OCI-M1 (cell line): ENCODE measurements at places on chromosomes 6 and 20.

DNA sequence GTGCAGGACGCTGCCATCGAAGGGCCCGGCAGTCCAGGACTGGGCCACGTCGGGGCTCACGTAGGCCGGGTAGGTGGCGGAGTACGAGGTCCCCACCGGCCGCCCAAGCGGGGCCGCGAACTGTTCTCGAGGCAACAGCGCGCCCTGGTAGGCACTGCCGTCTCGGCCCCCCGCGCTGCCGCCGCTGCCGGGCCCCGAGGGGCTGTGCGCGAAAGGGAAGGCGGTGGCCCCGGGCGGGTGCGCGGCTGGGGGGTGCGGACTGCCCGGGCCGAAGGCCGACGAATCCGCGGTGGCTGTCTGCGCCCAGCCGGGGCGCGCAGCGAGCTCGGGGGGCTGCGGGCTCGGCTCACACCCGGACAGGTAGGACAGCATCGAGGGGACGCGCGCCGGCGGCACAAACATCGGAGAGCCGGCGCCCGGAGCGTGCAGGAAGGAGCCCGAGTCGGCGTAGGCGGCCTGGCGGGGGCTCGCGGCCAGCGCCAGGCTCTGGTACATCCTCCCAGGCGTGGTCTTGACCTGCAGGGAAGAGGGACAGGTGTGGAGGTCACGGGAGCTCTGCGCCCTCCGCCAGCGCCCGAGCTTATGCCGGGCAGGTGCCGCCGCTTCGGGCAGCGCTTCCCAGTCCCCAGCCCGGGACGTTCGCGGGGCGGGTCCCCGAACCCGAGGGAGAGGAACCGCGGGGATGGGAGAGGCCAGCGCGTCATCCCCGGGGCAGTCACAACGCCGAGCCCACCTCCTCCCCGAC is 596 bp downstream of the GATA5 start:
- DNase-seq: no peak

DNA sequence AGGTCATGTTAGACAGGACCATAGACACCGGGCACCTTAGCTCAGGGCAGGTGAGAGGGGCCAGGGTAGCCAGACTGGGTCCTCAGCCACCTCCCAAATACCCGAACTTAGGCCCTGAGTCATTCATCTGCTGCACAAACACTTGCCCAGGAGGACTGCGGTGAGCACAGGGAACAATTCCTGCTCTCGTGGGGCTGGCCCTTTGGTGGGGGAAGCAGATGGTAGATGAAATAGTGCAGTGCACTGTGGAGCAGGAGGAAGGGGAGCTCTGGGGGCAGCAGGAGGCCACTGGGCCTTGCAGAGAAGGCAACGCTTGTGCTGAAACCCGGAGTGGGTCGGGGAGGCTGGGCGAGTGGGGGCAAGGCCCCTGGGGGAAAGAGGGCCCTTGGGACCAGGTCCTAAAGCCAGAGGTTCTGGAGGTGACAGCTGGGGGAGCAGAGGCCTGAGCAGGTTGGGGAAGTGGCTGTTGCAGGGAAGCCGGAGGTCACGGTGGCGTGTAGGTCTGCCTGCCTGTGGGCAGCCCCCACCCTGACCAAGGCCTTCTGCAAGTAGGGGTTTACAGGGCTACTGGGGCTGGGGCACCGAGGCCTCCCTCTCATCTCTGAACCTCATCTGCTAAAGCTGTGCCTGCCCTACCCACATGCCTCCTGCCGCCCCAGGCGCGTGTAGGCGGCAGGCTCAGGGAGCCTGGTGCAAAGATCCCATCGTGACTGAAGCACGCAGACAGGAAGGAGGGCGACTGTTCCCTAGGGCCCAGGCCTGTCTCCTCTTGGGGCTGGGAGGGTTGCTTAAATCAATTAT is 4.7 kb upstream of the NPBWR2 start:
- no peak for DNase-seq

- DNase-seq: peak; percentile 78
Measured at GRCh38 chr20:45095805-45096238, 5.1 kb downstream of the KCNS1 start.

DNA sequence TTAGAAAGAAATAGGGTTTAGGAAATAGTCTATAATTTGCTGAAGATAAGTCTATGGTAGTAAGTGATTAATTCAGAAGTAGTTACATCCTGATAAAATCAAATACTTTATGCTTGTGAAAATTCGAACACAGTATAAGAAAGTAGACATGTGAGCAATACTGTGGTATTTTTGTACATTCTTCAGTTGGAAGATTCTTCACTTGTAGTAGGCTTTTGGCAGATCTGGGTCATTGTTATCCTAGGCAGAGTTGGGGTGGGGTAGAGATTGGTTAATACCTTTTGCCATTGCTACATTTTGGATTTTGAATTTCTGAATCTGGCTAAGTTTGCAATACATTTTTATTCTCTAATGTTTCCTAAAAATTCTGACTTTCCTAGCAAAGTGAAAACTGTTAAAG is 197.5 kb downstream of the BCKDHB start:
- DNase-seq: no peak

DNA sequence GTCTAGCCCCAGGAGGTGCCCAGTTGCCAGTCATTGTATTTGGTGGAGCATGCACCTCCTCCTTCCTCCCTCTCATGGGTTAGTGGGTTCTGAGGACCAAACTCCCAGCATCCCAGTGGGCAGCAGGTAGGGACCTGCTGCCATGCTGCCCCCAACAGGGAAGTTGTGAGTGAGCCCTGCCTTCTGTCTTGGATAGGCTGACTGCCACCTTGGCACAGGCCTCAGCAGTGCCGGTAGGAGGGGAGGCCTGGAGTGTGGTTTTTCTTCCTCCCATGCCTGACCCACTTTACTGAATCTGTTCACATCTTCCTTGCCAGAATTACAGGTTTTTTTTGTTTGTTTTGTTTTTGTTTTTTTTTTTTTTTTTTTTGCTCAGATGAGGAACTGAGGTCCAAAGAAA is 24.5 kb downstream of the PLCG1 start:
- DNase-seq: no peak

- no peak for DNase-seq
Measured at GRCh38 chr20:8678098-8678776, 390.6 kb upstream of the PLCB4 start.

DNA sequence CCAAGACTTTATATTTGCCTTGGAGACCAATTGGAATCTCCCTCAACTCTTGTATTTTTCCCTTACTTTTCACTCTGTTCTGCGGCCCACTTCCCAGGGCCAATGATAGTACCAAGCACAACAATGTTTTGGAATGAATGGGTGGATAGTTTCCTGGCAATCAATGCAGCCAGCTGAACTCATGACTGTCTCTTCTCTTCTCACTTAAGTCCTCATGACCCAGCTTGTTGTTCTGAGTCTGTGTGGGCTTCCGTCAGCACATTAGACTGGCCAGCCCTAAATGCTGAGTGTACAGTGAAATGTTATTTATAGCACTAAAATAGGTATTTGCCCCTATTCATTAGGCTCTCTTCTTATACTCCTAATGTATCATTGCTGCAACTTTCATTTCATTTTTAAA is 5.6 kb upstream of the MBOAT1 start:
- no peak for DNase-seq

- no peak for DNase-seq
Measured at GRCh38 chr6:151729829-151730495, 77.5 kb upstream of the ESR1 start.

DNA sequence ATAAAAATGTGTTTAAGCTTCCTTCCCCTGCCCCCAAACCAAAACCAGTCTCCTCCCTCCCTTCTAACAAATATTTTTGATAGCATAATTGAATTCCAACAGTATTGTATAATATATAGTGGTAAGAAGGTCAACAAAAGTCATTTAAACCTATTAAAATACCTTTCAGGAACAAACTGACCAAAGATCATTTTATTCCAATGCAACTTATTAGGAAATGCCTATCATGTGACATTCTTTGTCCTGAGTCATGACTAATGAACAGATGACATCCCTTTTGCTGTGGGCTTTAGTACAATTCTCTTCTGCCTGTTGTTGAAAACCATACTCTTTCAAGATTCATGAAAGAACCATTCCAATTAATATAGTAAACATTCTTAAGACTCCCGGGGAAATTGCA is 51.5 kb upstream of the TRAF3IP2 start:
- DNase-seq: no peak

DNA sequence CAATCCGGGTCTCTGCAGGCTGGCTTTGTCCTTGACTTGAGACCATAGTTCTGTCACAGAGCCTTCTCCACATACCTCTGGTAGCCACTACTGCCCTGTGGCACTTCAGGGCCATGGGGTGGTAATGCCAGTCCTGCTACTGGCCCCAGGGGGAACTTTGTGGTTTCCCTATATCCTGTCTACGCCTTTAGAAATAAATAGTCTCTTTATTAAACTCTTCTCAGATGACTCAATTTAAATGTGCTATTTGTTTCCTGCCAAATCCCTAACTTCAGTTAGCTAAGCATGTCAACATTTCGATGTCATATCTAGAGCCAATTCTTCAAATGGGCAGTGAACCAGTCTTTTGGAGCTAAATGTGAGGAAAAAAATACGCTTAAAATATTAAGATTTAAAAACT is 60.1 kb downstream of the SEL1L2 start:
- DNase-seq: no peak

DNA sequence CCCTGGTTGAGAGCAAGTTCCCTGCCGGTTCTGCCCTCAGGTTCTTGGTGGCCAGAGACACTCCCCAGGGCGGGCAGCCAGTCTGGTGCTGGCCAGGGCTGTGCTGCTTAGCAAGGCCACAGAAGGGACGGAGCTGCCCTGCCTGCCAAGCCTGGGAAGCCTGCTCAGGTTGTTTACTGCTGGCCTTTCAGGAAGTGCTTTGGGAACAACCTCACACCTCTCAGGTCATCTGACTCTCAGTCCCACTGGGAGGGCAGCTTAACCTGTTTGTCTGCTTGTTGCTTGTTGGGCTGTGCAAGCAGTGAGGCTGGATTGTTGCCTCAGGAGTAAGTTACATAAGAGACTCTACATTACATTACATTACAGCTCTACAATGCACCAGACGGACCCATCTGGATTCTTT is 75.8 kb upstream of the AFDN start:
- DNase-seq: no peak

GRCh38 chr6:158780246-158780884 is 38.8 kb downstream of the EZR start:
- no peak for DNase-seq

DNA sequence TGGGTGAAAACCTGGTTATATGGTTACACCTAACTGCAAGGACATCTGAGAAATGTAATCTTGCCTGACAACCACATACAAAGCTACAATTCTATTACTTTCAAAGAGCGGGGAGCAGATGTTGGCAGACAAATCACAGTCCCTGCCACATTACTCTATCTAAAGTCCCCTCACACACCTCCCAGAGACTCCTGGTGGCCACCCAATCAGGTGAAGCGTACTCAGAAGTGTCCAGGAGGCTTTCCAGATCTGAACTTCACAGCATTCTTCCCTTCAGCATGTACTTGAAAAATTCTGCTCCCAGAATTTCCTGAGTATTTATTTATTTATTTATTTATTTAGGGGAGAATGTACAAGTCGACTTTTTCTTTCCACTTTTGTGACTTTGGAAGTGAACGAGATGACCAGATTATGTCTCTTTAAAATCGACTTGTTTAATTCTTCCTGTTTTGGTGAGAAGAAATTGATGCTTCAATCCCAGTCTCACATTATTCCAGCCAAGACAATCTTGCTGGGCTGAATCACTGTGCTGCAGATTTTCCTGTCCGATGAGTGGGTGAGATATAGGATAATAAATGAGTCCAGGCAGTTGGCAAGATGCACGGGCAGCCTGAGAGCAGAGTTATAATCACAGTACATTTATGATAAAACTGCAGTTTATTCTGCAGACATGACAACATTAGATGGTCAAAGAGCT is 46.9 kb upstream of the POPDC3 start:
- DNase-seq: no peak

DNA sequence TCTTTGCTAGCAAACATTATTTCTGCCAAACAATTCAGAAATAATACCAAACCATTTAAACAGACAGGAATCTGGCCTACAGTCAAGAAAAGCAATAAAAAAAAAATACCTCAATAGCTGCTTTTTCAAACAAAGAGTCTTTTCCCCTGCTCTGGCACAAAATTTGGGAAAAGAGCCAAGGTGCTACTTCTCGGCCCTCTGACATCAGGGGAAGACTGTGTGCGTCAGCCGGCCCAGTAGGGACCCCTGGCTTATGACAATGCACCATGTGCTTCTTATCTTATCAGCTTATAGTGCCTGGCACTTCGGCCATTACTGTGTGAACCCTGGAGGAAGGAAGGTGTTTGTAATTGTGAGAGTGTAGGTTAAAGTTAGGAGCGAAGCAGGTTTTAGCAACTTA is 89.4 kb downstream of the PDE10A start:
- DNase-seq: no peak

- DNase-seq: no peak
Measured at GRCh38 chr6:36376742-36377141, 10.7 kb downstream of the ETV7 start.

DNA sequence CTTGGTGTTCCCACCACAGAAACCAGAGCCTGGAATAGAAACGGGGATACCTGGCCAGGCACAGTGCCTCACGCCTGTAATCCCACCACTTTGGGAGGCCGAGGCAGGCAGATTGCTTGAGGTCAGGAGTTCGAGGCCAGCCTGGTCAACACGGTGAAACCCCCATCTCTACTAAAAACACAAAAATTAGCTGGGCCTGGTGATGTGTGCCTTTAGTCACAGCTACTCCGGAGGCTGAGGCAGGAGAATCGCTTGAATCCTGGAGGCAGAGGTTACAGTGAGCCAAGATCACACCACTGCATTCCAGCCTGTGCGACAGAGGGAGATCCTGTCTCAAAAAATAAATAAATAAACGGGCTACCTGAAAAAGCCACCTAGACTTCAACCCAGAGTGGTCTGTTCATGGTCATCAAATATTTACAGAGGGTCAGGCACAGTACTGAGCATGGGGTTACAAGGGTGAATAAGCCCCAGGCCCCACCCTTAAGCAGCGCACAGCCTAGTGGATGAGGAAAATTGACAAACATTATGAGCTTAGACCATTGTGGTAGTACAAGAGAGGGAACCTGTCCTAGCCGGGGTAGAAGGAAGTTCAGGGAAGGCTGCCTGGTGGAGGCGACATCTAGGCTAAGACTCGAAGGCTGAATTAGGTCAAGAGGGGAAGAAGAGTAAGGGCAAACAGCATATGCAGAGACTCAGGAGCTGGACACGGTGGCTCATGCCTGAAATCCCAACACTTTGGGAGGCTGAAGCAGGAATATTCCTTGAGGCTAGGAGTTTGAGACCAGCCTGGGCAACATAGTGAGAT is 7.2 kb upstream of the PCIF1 start:
- no peak for DNase-seq

DNA sequence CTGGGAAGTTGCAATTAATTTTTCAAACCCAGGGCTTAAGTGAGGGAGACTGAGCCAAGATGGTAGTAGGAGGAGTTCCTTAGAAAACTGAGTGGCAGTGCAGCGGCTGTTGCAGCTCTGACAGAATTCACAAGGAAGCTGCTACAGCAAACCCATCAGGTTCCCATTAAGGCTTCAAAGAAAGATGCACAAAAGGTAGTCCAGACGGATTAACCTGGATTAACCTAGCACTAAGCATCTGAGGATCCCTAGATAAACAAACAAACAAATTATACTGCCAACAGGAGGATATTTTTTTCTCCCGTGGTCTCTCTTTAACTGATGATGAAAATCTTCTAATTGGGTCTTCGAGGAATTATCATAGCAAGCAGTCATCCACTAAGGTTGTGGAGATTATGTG is 5.2 kb downstream of the TENT5A start:
- no peak for DNase-seq
